ENCODE measurements at places on chromosomes 3 and 15. TPM values are rescaled to one million over a fixed set of nuclear protein-coding genes. Genes with fewer than 3 reads are reported as not detected.

GRCh38 chr15:23416349-23417276 lies 30.4 kb downstream of the GOLGA6L2 start:
- H3K4me1 ChIP-seq, result no peaks in the 10 kb centered on the region
- H3K27ac ChIP-seq, result no peak overlapping the region
- no peaks in the 10 kb centered on the region for H3K36me3 ChIP-seq
- no peaks in the 10 kb centered on the region for H3K27me3 ChIP-seq

GRCh38 chr3:127457546-127458145 lies 132.9 kb downstream of the TPRA1 start:
- peaks cover 4% of the 10 kb centered on the region for H3K4me1 ChIP-seq
- peaks cover 46% of the 10 kb centered on the region for H3K27me3 ChIP-seq
- H3K36me3 ChIP-seq, result no peaks in the 10 kb centered on the region
- DNase-seq, result no peak
- no peak overlapping the region for H3K27ac ChIP-seq

DNA sequence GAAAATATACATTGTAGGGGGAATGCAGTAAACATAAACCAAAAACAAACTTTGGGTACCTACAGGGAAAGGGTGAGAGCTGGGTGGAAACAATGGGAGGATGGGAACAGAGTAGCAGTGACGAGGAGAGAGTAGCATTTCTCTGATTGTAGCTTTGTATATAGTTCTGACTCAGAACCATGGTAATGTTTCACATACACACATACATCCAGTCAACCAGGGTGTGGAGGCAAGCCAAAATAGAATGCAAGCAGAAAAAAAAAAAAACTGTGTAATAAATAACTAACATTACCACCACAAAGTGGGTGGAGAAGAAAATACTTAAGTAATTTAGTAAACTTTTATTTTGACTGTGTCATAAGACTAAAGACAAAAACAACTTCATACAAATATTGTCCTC lies 27.2 kb downstream of the BCL2A1 start:
- no peak overlapping the region for H3K27ac ChIP-seq
- H3K27me3 ChIP-seq, result peaks cover 9% of the 10 kb centered on the region
- peaks cover 9% of the 10 kb centered on the region for H3K4me1 ChIP-seq
- no peak for DNase-seq

P3H2 gene
- not detected for total RNA-seq

GRCh38 chr3:53795789-53796560 lies 50.2 kb downstream of the CHDH start:
- no peaks in the 10 kb centered on the region for H3K36me3 ChIP-seq
- no peak overlapping the region for H3K4me3 ChIP-seq
- peaks cover 12% of the 10 kb centered on the region for H3K27me3 ChIP-seq
- no peak for DNase-seq
- no peaks in the 10 kb centered on the region for H3K4me1 ChIP-seq

HHATL gene
- total RNA-seq, result not detected

DNA sequence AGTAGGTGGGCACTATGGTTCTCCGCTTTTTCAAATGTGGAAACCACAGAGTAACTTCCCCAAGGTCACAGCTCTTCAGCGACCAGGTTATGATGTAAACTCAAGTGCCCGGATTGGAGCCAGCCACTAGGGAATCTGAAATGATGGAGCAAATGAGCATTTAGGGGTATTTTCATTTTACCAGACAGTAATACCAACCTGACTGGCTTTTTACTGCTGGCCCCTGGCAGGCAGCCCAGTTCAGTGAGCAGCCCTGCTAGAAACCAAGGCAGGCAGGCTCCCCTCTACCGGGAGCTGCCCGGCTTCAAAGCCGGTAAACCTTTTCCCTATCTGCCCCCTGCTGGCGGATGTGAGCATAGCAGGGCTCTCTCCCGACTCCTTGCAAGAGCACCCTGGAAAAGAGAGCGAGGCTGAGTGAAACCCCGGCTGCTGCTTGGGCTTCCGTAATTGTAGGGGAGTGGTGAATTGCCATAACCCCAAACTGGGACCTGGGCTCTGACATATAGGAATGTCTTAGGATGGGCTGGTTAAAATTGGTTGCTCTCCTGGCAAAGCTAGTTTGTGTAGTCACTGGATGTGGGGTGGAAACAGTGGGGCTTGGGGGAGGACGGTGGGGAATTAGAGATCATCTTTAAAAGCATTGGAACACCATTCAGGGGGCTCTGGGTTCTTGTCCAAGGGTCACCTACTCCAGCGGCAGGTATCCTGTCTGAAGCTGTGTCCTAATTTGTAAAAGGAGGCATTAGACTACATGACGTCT lies 98.0 kb upstream of the TNFAIP8L3 start:
- no peaks in the 10 kb centered on the region for H3K36me3 ChIP-seq
- H3K27ac ChIP-seq, result no peak overlapping the region

DNA sequence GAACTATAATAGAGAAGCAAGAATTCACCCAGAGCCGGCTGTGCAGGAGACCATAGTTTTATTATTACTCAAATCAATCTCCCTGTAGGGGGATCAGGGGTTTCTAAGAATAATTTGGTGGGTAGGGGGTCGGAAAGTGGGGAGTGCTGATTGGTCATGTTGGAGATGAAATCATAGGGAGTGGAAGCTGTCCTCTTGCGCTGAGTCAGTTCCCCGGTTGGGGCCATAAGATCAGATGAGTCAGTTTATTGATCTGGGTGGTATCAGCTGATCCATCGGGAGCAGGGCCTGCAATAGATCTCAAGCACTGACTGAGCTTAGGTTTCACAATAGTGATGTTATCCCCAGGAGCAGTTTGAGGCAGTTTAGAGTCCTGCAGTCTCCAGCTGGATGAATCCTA lies 97.0 kb upstream of the SNRPN start:
- H3K27me3 ChIP-seq, result no peaks in the 10 kb centered on the region
- no peaks in the 10 kb centered on the region for H3K4me1 ChIP-seq
- DNase-seq, result no peak
- H3K4me3 ChIP-seq, result no peak overlapping the region
- no peak overlapping the region for H3K27ac ChIP-seq

DNA sequence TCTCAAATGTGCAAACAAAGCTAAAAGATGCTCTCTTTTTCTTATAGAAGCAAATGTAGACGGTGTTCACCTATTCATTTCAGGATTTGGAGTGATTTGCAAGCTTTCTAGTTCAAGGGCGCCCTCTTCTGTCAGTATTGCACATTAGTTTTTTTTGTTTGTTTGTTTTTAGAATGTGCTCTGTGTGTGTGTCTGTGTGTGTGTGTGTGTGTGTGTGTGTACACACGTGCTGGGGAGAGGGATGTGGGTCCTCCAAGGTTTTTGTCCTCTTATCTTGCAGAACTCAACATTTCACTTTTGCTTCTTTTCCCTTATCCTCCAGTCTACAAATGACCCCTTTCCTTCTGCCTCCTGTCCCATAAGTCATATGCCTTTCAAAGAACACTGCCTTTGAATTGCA lies 23.5 kb downstream of the DNAH1 start:
- peaks cover 3% of the 10 kb centered on the region for H3K36me3 ChIP-seq
- peaks cover 5% of the 10 kb centered on the region for H3K4me1 ChIP-seq
- H3K27me3 ChIP-seq, result no peaks in the 10 kb centered on the region
- DNase-seq, result peak; percentile 70
- no peak overlapping the region for H3K4me3 ChIP-seq
- H3K27ac ChIP-seq, result no peak overlapping the region

DNA sequence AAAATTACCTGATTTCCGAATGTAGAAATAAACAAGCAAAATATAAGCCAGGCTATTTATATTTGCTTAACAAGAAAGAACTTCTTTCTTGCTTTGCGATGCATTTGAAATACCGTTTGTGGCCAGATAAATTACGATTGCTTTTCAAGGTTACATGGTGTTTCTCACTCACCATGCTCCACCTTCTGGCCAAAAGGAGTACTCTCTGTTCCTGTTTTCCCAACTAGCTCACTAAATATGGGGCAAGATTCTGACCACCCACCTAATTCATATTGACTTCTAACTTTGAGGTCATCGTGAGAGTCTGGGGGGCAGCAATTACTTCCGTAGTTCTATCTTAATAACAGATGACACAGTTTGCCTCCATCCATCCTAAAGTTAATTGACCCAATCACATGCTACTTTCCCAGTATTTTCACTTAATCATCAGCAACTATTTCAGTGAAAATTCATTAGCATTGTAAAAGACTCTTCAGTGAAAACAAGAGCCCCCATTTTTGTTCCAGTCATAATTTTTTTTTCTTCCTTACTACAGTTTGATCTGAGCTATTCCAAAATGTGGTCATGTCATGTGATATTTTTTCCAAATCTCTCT lies 25.9 kb downstream of the ACP3 start:
- H3K36me3 ChIP-seq, result no peaks in the 10 kb centered on the region
- H3K27ac ChIP-seq, result no peak overlapping the region
- no peaks in the 10 kb centered on the region for H3K4me1 ChIP-seq

GRCh38 chr15:49538520-49538919 lies 82.1 kb downstream of the FAM227B start:
- no peak overlapping the region for H3K27ac ChIP-seq
- H3K4me3 ChIP-seq, result no peak overlapping the region
- no peaks in the 10 kb centered on the region for H3K4me1 ChIP-seq
- no peak for DNase-seq
- no peaks in the 10 kb centered on the region for H3K36me3 ChIP-seq

POLQ gene
- total RNA-seq, result 35.6 TPM

SYNPR gene
- not detected for total RNA-seq

- no peaks in the 10 kb centered on the region for H3K4me1 ChIP-seq
- H3K27me3 ChIP-seq, result no peaks in the 10 kb centered on the region
- H3K4me3 ChIP-seq, result no peak overlapping the region
- no peak for DNase-seq
These were observed 35.9 kb upstream of the IREB2 start for GRCh38 chr15:78402061-78402610.

- no peaks in the 10 kb centered on the region for H3K4me1 ChIP-seq
- no peak overlapping the region for H3K27ac ChIP-seq
- no peaks in the 10 kb centered on the region for H3K27me3 ChIP-seq
- no peak for DNase-seq
- H3K4me3 ChIP-seq, result no peak overlapping the region
These were observed 26.8 kb upstream of the MKRN3 start for GRCh38 chr15:23538648-23539047.

DNA sequence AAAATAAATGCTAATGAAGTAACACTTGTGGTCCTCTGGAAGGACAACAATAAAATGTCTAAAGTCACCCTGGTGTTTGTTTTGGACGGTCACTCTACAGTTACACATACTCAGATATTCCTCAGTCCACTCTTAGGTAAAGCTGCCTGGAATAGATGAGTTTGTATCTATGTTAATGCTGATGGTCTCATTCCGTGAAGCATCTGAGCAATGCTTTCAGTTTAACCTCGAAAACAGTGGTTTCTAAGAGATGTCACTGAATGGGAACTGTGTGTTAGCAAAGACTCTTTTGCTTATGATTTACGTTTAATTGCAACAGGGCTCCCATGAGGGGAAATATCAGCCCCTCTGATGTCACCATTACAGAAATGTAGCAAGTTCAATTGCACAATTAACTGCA lies 49.1 kb downstream of the FBN1 start:
- no peaks in the 10 kb centered on the region for H3K36me3 ChIP-seq
- no peak overlapping the region for H3K27ac ChIP-seq
- H3K4me3 ChIP-seq, result no peak overlapping the region

MED12L gene
- 0.79 TPM for total RNA-seq

GRCh38 chr3:197023998-197024651 lies 5.5 kb downstream of the MELTF start:
- H3K4me1 ChIP-seq, result peaks cover 25% of the 10 kb centered on the region
- no peak overlapping the region for H3K27ac ChIP-seq
- H3K27me3 ChIP-seq, result peaks cover 3% of the 10 kb centered on the region

DNA sequence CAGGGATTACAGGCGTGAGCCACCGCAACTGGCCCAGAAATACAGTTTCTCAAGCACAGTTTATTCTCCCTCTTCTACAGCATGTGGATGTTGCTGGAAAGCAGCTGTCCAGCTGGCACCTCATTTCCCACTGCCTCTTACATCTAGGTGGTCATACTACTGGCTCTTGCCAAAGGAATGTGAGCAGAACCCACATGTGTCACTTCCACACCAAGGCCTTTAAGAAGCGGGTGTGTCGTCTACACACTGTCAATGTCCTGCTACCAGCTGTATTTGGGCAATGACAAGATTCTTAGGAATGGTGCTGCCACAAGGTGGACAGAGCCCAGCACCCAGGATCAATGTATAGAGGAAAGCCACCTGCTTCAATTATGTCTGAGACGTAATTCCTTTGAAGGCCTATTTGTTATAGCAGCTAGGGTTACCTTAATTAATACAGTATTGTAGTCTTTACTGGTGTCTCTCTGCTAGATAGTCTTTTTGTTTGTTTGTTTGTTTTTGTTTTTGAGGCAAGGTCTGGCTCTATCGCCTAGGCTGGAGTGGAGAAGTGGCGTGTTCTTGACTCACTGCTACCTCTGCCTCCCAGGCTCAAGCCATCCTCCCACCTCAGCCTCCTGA lies 15.1 kb upstream of the RAB7A start:
- DNase-seq, result no peak
- no peak overlapping the region for H3K27ac ChIP-seq
- H3K4me3 ChIP-seq, result no peak overlapping the region
- H3K4me1 ChIP-seq, result peaks cover 12% of the 10 kb centered on the region
- no peaks in the 10 kb centered on the region for H3K36me3 ChIP-seq

DNA sequence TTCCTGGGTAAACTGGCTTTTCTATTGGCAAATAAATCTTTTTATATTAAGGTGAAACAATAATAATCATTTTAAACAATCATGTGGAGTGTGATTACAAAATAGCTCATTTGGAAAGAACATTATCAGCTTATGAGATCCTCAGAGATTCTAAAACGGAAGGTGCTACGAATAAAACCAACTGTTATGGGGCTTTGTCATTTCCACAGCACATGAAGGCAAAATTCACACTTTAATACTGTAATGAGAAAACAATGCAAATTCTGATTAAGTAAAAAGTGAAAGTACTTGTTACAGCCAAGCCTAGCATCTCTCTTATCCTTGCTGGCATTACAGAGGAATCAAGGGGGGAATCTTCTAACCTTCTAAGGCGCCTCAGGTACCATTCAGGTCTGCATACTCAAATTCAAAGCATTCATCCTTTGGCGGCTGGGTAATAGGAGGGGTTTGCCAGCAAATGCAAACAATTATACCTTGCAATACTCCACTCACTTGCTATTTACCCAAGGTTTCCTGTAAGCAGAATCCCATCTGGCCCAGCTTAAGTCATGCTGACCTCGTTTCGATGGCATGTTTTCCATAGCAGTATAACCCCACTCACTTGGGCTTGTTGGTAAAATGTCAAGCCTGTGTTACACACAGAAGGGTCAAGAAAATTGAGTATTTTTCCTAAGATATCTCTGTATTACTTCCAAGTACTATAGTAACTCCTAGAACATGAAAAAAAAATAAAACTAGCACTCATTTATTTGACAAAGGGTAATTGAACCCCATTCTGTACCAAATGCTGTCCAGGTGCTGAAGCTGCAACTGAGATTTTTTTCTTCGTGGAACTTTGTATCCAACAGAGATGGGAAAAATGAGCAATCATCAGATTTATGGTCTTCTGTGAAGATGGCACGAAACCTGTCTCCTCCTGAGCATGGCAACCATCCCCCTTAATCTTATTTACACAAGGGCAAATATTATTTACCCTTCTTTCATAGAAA lies 183.7 kb upstream of the LMCD1 start:
- no peaks in the 10 kb centered on the region for H3K36me3 ChIP-seq
- no peak overlapping the region for H3K4me3 ChIP-seq
- no peaks in the 10 kb centered on the region for H3K4me1 ChIP-seq
- H3K27me3 ChIP-seq, result no peaks in the 10 kb centered on the region

LIPH gene
- total RNA-seq, result not detected

All from activated CD8-positive, alpha-beta T cell treated with anti-CD3 and anti-CD28 coated beads, Interleukin-2, amount 10 ng/mL, durations not matched to agents 7 days and 5 days (primary cell).